ENCODE measurements at places on chromosomes 12 and 14.

- no peak for DNase-seq
These were observed 41.9 kb downstream of the PSMA6 start for GRCh38 chr14:35333797-35334743.

DNA sequence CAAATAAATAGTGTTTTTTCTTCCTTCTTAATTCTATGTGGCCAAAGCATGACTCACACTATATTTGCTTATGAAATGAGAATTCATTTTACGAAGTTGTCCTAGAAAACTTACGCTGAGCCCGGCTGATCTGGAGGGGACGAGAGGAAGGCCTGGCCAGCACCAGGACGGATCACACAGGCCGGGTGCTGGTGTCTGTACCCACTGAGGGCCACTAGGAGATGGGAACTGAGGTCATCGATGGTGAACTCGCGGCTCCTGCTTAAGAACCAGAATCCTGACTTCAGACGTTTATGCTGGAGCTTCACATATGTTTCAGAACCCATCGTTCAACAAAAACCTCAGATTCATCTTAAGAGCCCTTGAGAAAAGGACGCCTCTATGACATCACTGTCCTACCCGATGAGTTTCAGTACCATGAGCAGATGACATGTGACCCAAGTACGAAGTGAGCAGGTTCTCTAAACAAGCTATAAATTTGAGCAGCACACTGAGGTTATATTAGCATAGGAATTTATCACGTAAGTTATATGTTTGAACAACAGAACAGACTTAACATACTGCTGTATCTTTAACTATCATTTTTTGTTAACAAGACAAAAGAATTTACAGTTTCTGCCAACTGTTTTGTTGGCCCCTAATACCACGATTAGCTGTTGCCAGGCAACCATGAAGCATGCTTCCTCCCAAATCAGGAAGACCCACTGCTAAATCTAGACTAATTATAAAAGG lies 111.9 kb downstream of the FOXN3 start:
- no peak for DNase-seq

GRCh38 chr14:71113376-71113775 lies 206.1 kb downstream of the PCNX1 start:
- DNase-seq, result no peak

- DNase-seq, result no peak
These were observed 65.0 kb upstream of the ARHGAP5 start for GRCh38 chr14:32012062-32012461.

GRCh38 chr14:63241096-63241495 lies 36.9 kb downstream of the RHOJ start:
- no peak for DNase-seq

GRCh38 chr14:29444805-29445204 lies 482.8 kb downstream of the PRKD1 start:
- no peak for DNase-seq

DNA sequence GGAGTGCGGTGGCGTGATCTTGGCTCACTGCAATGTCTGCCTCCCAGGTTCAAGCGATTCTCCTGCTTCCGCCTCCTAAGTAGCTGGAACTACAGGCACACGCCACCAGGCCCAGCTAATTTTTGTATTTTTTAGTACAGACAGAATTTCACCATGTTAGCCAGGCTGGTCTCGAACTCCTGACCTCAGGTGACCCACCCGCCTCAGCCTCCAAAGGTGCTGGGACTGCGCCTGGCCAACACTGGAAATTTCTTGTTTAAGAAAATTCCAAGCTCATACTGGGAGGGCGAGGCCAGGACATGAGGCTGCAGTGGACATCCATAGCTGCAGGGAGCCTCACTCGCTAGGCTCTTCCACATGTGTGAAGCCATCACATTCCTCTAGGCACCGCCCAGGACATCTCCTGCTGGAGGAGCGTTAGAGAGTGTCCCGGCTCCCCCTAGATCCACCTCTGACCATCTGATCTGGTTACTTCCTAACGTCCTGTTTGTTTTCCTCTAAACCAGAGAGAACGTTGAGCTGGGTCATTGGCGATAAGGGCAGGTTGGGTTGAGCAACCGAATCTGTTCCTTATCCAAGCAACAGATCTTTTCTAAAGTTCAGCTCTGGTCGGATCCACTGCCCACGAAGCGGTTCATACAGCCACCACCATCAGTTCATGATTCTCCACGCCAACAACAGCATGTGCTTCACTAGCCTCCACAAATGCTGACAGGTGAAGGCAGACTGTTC lies 108.2 kb upstream of the MED13L start:
- DNase-seq, result no peak

DNA sequence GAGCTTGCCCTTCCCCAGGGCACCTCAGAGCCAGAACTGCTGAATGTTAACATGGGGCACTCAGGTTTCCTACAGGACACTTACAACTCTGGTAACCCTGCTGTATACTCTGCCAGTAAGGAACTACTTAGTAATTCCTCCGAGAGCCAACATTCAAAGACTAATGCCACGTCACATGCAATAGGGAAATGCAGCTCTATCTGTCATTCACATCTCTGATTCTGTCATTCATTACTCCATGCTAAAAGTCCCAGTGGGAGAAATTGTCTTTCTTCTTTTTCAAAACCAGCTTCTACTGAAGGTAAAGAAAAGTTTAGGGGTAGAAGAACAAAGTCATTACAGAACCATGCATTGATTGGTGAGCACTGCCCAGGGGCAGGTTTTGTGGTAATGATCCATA lies 189.2 kb downstream of the DAD1 start:
- DNase-seq, result no peak

DNA sequence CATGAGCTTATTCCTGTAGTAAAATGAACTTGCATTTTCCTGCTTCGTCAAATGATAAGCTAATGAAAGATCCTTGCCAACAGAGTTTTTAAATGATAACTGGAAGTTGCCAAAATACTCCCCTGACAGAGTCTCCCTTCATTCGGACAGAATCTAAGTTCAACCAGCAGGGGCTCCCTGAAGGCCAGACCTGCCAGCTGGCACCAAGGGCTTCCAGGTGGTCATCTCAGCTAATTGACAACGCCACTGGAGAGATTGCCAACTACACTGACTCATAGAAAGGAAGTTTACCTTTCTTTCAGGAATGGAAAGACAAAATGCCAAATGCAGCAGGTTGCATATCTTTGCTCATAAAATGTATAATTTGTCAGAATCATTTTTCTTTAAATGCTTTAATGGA lies 462.8 kb downstream of the GXYLT1 start:
- DNase-seq, result no peak

Data from NCI-H1436 (cell line).